Chondrocyte (in vitro differentiated cells): ENCODE measurements at places on chromosomes 1 and 21. TPM values are rescaled to one million over a fixed set of nuclear protein-coding genes. Genes with fewer than 3 reads are reported as not detected.
A peak's percentile ranks its signal among the peaks of the same experiment; 100 is the strongest.

The RNF115 gene
- 12.7 to 16.4 TPM (median 13.0 TPM) in 3 replicates for total RNA-seq

The LCE3E gene
- total RNA-seq: not detected in 3 replicates

The CR2 gene
- not detected in 3 replicates for total RNA-seq

The NEK2 gene
- 2.3 to 4.1 TPM (median 3.2 TPM) in 3 replicates for total RNA-seq

The GADD45A gene
- total RNA-seq: 49.1 to 92.3 TPM (median 89.4 TPM) in 3 replicates

The KLHL12 gene
- total RNA-seq: 22.5 to 24.5 TPM (median 24.0 TPM) in 3 replicates

DNA sequence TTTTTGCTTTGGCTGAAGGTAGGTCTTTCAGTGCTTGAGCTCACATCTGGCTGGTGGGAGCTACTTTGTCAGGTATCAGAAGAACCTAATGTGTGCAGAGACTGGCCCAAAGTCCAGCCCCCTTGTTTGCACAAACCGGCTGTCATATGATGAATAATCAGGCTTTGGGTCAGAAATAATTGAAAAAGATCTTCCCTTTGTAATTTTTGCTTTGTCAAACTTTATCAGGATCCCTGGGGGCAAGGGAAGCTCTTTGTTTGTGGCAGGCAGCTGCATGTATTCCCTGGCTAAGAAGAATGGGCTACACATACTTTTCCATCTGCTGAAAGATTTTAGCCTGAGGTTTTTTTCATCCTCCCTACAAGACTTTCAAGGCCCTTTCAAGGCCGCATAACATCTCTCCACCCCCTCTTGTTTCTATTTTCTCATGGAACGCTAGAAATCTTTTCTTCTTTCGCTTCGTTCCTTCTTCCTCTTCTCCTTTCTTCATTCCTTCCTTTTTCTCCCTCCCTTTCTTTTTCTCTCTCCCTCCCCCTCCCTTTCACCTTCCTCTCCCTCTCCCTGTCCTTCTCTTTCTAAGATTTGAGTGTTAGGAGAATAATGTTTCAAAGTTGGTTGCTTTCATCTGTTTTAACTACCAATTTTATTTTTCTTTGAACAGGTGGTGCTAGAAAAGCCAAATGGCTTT lies 25.5 kb downstream of the TUFT1 start:
- no peak overlapping the region for H3K27ac ChIP-seq
- H3K36me3 ChIP-seq: peaks cover 30% of the 10 kb centered on the region
- H3K27me3 ChIP-seq: no peaks in the 10 kb centered on the region
- DNase-seq: no peak
- no peak overlapping the region for H3K4me3 ChIP-seq

GRCh38 chr1:6869545-6869944 lies 84.3 kb downstream of the CAMTA1 start:
- H3K4me3 ChIP-seq: peak overlapping the region; percentile 14
- no peaks in the 10 kb centered on the region for H3K36me3 ChIP-seq
- no peak for DNase-seq

- DNase-seq: no peak
- H3K36me3 ChIP-seq: no peaks in the 10 kb centered on the region
- peaks cover 24% of the 10 kb centered on the region for H3K4me1 ChIP-seq
- no peak overlapping the region for H3K27ac ChIP-seq
These were observed 9.2 kb upstream of the CDC42 start for GRCh38 chr1:22043198-22043769.

GRCh38 chr1:212381397-212382035 lies 33.2 kb downstream of the PACC1 start:
- no peak overlapping the region for H3K4me3 ChIP-seq
- H3K4me1 ChIP-seq: no peaks in the 10 kb centered on the region
- H3K27ac ChIP-seq: no peak overlapping the region

- peak overlapping the region; percentile 65 for H3K27ac ChIP-seq
- H3K4me3 ChIP-seq: no peak overlapping the region
- H3K4me1 ChIP-seq: peaks cover 9% of the 10 kb centered on the region
- peaks cover 2% of the 10 kb centered on the region for H3K27me3 ChIP-seq
- no peak for DNase-seq
These were observed 49.8 kb upstream of the ADORA3 start for GRCh38 chr1:111553196-111553595.

DNA sequence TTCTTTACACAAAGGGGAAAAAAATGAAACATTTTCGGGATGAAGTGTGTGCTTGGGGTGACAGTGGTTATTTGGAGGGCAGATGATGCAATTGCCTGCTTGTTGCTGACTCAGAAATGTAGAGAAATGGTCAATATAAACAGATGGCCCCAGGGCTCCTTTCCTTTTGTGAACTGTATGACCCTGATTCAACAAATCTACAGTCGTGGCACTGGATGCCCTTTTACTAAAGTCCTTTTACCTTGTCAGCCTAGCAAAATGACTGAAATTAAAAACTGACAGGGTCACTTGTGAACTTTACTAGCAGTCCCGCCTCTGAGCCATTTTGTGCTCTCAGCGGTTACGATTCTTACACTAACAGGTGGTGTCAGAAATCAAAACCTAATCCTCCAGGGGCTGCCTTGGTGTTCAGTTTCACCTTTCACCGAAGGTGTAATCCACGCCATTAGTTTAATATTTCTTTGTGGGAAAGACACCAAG lies 49.8 kb downstream of the GREM2 start:
- H3K4me1 ChIP-seq: no peaks in the 10 kb centered on the region
- no peaks in the 10 kb centered on the region for H3K27me3 ChIP-seq
- no peak overlapping the region for H3K4me3 ChIP-seq
- H3K27ac ChIP-seq: no peak overlapping the region

DNA sequence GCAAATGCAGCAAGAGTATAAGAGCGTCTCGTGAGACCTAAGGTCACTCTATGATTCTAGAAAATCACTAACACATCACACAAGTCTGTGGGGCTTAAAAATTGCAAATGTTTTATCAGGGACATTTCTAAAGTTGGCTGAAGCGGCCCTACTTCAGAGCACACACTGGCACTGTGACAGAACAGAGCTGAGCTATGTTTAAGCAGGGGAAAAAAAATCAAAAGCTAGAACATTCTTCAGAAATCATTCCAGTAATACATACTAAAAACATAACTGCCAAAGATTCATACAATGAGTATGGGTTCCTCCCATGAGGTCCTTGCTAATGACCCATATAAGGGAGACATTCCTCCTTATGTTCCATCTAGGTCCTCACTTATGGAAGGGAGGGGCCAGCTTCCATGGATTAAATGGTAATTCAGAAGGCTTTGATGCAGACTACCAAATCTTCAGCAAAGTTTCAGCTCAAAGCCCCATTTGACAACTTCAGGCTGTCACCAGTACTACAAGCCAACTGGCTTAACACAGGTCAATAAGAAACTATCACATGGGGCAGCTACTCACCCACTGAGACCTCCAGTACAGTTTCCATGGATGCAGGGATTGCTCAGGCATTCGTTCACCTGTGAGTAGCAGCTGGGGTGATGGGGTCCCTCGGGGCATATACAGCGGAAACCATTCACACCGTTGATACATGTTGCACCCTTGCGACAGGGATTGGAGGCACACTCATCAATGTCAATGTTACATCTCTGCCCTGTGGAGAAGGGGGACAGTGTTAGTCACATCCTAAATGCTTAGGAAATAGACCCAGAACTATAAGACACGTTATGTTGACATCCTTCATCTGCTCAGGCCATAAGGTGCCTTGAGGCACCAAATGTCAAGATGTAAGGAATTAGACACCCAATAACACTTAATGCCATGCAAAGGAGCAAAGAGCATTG lies 58.4 kb upstream of the ADAM30 start:
- H3K27ac ChIP-seq: peak overlapping the region; percentile 53
- no peak for DNase-seq
- peaks cover 27% of the 10 kb centered on the region for H3K36me3 ChIP-seq
- H3K4me3 ChIP-seq: no peak overlapping the region
- H3K27me3 ChIP-seq: no peaks in the 10 kb centered on the region

- no peaks in the 10 kb centered on the region for H3K36me3 ChIP-seq
- no peak overlapping the region for H3K4me3 ChIP-seq
- no peaks in the 10 kb centered on the region for H3K27me3 ChIP-seq
These were observed 63.4 kb downstream of the CD2 start for GRCh38 chr1:116817582-116818064.

- H3K36me3 ChIP-seq: no peaks in the 10 kb centered on the region
- H3K27me3 ChIP-seq: no peaks in the 10 kb centered on the region
- DNase-seq: no peak
- H3K27ac ChIP-seq: peak overlapping the region; percentile 38
- H3K4me1 ChIP-seq: peaks cover 28% of the 10 kb centered on the region
These were observed 708 bp upstream of the ZNF362 start for GRCh38 chr1:33255347-33256220.

- H3K27me3 ChIP-seq: peaks cover 3% of the 10 kb centered on the region
- no peak for DNase-seq
- no peaks in the 10 kb centered on the region for H3K4me1 ChIP-seq
- H3K36me3 ChIP-seq: no peaks in the 10 kb centered on the region
- no peak overlapping the region for H3K4me3 ChIP-seq
These were observed 25.6 kb downstream of the FCRL2 start for GRCh38 chr1:157751283-157751682.

GRCh38 chr1:111483876-111484275 lies 10.1 kb downstream of the C1orf162 start:
- H3K4me3 ChIP-seq: no peak overlapping the region
- H3K27ac ChIP-seq: no peak overlapping the region
- peaks cover 12% of the 10 kb centered on the region for H3K4me1 ChIP-seq
- no peaks in the 10 kb centered on the region for H3K36me3 ChIP-seq
- DNase-seq: no peak
- H3K27me3 ChIP-seq: peaks cover under 1% of the 10 kb centered on the region

GRCh38 chr1:10760566-10761502 lies 35.6 kb downstream of the CASZ1 start:
- H3K27ac ChIP-seq: no peak overlapping the region
- no peak overlapping the region for H3K4me3 ChIP-seq
- no peak for DNase-seq
- H3K36me3 ChIP-seq: no peaks in the 10 kb centered on the region
- no peaks in the 10 kb centered on the region for H3K27me3 ChIP-seq
- no peaks in the 10 kb centered on the region for H3K4me1 ChIP-seq

- no peak overlapping the region for H3K4me3 ChIP-seq
- H3K4me1 ChIP-seq: no peaks in the 10 kb centered on the region
- DNase-seq: no peak
- peaks cover 17% of the 10 kb centered on the region for H3K27me3 ChIP-seq
- no peak overlapping the region for H3K27ac ChIP-seq
These were observed 117.7 kb downstream of the NUF2 start for GRCh38 chr1:163439471-163439870.

GRCh38 chr21:42010507-42011495 lies 641 bp upstream of the ZBTB21 start:
- H3K36me3 ChIP-seq: peaks cover 11% of the 10 kb centered on the region
- H3K27me3 ChIP-seq: no peaks in the 10 kb centered on the region
- peak overlapping the region; percentile 93 for H3K4me3 ChIP-seq
- peaks cover 28% of the 10 kb centered on the region for H3K4me1 ChIP-seq
- H3K27ac ChIP-seq: peak overlapping the region; percentile 50

GRCh38 chr21:42027085-42027821 lies 17.1 kb upstream of the ZBTB21 start:
- peaks cover 10% of the 10 kb centered on the region for H3K4me1 ChIP-seq
- DNase-seq: no peak
- no peak overlapping the region for H3K4me3 ChIP-seq
- no peaks in the 10 kb centered on the region for H3K27me3 ChIP-seq

GRCh38 chr1:74818661-74819456 lies 85.9 kb downstream of the TYW3 start:
- DNase-seq: no peak
- no peak overlapping the region for H3K4me3 ChIP-seq
- H3K4me1 ChIP-seq: no peaks in the 10 kb centered on the region
- H3K27me3 ChIP-seq: peaks cover 4% of the 10 kb centered on the region

GRCh38 chr1:21294266-21294989 lies 4.2 kb upstream of the ECE1 start:
- no peak for DNase-seq
- no peak overlapping the region for H3K4me3 ChIP-seq
- H3K36me3 ChIP-seq: peaks cover 3% of the 10 kb centered on the region
- peaks cover 57% of the 10 kb centered on the region for H3K4me1 ChIP-seq

DNA sequence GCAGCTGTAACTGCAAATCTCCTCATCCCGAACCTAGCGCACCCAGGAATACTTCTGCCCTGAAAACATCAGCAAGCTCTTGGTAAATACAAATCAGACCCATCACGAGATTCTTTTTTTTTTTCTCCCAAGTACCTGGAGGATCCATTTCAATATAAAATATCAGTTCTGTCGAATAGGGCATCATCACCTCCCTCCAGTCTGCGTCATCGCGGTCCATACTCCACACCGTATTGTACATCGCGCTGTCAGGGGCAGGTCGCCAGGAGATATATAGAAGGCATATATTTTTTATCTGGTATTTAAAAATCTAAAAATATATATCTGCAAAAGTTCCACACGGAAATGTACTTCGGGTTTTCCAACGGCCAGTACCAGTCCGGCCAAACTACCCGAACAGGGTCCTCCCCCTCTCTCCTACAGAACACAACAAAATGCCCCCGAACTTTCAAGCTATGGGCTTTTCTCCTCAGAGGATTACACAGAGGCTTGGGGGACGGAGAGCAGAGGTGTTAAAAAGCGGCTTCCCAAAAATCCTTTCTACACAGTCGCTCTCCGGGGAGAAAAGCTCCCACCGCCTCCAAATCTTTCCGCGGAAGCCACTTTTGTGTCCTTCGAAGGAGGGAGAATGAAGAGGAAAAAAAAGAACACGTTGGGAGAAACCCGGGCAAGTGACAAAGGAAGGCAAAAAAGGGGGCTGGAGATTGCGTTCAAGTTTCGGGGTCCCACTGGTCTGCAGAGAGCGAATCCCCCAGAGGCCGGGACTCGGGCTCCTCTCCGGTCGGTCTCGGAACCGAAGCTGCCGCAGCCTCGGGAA lies 509 bp downstream of the PIK3R3 start:
- no peak for DNase-seq
- no peaks in the 10 kb centered on the region for H3K36me3 ChIP-seq
- peaks cover 70% of the 10 kb centered on the region for H3K4me1 ChIP-seq
- peak overlapping the region; percentile 96 for H3K4me3 ChIP-seq

- DNase-seq: no peak
- H3K36me3 ChIP-seq: no peaks in the 10 kb centered on the region
- H3K27ac ChIP-seq: no peak overlapping the region
- H3K27me3 ChIP-seq: peaks cover 23% of the 10 kb centered on the region
- H3K4me3 ChIP-seq: no peak overlapping the region
These were observed 45.3 kb upstream of the MAN1A2 start for GRCh38 chr1:117321680-117322609.
